Suppressor macrophage (primary cell): ENCODE measurements at places on chromosomes 11 and 22.

DNA sequence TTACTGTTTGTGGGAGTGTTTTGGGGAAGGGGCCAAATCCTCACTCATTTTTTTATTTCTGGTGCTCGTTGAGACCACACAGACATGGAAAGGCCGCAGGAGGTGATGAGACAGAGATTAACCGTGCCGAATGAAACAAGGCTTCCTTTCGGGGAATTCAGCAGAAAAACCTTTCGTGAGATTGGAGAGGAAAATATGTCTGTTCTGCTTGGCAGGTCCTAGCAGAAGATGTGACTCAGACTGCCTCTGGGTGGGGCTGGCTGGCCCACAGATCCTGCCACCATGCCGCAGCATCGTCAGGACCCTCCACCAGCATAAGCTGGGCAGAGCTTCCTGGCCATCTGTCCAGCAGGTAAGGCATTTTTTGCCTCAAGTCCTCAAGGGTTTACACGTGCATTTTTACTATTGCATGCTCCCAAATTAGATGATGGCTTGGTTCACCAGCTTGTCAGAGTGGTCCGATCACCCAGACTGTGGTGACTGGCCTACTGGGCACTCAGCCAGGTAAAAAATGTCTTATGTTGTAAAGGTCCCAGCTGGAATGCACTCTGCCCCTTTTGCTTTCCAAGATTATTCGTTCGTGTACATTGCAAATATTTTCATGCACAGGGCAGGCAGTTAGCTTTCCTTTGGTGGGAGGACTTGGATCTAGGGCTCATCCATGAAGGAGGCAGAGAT lies 1.5 kb downstream of the DDB2 start:
- peak; percentile 62 for DNase-seq

DNA sequence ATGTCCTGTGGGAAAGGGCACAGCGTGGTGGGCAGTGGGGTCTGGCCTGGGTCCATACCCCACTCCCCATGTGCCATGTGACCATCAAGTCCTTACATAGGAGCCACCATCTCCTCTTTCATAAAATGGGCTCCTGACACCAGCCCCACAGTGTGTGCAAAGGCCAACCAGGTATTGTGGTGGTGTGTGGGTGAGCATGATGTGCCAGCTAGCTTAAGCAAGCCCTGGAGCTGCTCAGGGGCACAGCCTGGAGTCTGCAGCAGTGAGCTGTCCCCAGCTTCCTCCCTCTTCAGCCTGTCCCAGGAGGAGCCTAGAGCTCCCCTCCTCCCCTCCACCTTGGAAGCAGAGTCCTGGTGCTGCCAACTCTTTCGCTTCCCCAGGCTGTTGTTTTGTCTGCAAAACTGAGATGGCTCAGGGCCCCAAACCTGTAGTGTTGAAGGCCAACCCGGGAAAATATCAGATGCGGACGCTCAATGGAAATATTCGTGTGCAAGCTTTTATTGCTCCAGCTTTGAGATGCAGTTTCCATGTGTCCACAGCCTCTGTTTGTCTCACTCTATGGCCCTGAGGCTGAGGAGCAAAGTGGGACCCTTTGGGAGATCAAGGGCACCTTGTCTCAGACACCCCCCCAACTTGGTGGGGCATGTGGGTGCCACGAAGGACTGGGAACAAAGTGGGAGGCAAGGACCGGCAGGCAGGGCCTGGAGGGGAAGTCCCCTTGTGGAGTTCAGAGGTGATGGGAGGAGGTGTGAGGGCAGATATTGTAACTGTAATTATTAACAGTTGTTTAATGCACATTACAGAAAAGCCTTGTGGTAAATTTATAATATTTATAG lies 92.6 kb downstream of the CTTN start:
- DNase-seq = no peak

GRCh38 chr11:7637447-7638157 lies 35.7 kb downstream of the CYB5R2 start:
- no peak for DNase-seq

DNA sequence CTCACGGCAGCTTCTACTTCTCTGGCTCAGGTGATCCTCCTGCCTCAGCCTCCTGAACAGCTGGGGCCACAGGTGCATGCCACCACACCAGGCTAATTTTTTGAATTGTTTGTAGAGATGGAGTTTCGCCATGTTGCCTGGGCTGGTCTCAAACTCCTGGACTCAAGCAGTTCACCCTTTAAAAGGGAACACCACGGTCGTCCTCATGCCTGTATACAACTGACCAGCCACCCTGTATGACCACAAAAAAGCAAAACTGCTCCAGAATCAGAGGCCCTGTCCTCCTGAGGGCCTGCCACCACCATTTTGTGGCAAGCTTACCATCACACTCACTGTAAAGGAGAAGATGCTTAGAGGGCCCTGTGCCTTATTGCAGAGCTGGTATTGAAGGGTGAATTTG lies 2.2 kb downstream of the GLB1L3 start:
- DNase-seq = no peak

- no peak for DNase-seq
Observed at GRCh38 chr11:112770487-112770886, 190.7 kb upstream of the NCAM1 start.

DNA sequence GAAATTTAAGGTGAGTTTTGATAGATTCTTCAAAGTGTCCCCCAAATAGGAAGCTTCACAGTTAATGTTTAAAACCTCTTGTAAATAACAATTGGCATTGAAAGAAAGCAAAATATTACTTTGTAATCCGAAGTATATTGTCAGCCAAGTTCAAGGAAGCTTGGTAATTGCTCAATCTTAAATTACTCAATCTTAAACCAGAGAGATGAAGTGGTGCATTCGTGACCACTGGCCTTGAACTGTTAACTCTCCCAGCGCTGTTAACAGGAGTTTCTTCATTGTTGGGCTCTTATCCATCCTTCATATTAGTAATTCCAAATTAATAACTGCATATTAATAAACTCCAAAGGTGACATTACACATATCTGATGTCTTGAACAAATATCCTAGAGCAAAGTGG lies 20.6 kb upstream of the FDX1 start:
- DNase-seq = peak; percentile 52

- no peak for DNase-seq
Observed at GRCh38 chr22:33919391-33920196, 682 bp downstream of the LARGE1 start.

GRCh38 chr11:69157156-69157821 lies 1.6 kb downstream of the SMIM38 start:
- DNase-seq = peak; percentile 53
